ENCODE measurements at places on chromosomes 12 and 14.
A peak's percentile ranks its signal among the peaks of the same experiment; 100 is the strongest.

GRCh38 chr12:41514907-41515306 is 326.8 kb downstream of the PDZRN4 start:
- peak; percentile 12 for DNase-seq

DNA sequence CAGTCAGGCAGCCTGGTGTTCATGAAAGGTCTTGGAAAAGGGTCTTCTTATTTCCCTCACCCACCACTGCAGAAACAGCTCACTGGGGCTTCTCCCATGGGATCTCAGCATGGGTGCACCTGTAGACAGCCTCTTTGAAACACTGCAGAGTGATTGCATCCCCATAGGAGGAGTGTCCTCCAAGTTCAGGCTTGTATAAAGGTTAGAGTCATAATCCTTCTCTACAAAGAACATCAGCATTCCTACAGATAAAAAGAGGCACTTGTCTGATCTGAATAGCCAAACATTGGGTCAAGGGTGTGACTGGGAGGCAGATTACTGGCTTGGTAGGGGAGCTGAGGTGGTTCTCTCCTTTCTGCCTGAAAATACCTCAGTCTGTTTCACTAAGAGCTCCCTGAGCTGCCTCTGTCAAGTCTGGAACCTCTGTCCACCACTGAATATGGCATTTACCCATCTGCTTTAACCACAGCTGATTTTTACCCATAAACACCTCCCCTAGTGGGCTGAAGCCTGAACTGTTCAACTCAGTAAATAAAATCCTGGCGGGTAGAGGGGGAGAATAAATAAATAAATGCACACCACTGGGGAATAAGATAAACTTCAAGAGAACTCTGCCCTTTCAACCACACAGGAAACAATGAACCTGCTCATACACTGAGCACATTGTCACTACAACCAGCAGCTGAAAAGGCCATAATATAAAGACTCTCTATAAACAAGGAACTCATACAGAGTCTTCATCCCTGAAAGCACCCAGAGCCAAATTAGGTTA is 120.7 kb upstream of the SCAF11 start:
- peak; percentile 32 for DNase-seq

- DNase-seq = no peak
These were observed 301.7 kb upstream of the SFSWAP start for GRCh38 chr12:131409211-131409610.

- DNase-seq = no peak
These were observed 441.6 kb downstream of the CCDC91 start for GRCh38 chr12:28631831-28632230.

- peak; percentile 20 for DNase-seq
These were observed 5.1 kb upstream of the SPATA7 start for GRCh38 chr14:88380405-88380804.

GRCh38 chr12:13084898-13085640 is 18.4 kb downstream of the GSG1 start:
- DNase-seq = no peak

GRCh38 chr14:89625244-89625713 is 208.2 kb upstream of the FOXN3 start:
- no peak for DNase-seq

- peak; percentile 13 for DNase-seq
These were observed 194.5 kb downstream of the PHETA1 start for GRCh38 chr12:111174251-111174960.

DNA sequence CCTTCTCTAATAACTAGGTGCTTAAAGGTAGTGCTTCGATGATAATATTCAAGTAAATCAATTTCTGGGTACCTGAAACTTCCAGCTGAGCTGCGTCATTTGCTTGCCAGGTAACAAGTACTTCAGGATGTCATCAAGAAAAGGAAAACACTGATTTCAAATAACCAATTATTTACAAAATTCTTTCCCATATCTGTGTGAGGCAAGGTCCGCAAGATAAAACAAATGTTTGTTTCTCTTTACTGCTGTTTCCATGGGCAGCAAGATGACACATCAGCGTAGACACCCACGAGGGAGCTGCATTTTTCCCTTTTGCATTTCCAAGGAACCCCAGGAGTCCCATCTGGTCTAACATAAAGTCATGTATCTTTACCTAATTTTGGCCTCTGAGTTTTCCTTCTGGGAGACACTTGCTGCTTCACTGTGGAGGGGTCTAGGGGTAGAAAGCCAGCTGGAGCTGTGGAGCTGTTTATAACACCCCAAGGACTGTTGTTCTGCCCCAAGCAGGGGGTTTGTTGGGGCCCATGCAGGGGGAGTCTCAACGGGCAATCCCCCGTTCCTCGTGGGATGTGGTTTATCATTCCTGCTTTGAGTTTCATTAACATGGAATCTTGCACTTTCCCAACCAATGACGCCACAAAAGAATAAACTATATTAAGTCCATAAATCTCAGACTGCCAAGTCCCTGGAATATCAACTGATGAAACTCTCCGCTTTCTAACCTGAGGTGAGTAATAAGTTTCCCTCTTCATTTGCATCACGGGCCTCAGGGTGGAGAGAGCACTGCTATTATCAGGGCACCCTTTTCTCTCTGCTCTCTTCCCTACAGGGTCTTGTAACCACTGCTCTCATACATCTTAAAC is 112.8 kb upstream of the PELI2 start:
- peak; percentile 53 for DNase-seq

- DNase-seq = no peak
These were observed 35.1 kb downstream of the SVOP start for GRCh38 chr12:108985750-108986149.

GRCh38 chr12:14846876-14847580 is 3.7 kb upstream of the ART4 start:
- DNase-seq = no peak

GRCh38 chr12:105775343-105775742 is 363.4 kb downstream of the NUAK1 start:
- DNase-seq = no peak

DNA sequence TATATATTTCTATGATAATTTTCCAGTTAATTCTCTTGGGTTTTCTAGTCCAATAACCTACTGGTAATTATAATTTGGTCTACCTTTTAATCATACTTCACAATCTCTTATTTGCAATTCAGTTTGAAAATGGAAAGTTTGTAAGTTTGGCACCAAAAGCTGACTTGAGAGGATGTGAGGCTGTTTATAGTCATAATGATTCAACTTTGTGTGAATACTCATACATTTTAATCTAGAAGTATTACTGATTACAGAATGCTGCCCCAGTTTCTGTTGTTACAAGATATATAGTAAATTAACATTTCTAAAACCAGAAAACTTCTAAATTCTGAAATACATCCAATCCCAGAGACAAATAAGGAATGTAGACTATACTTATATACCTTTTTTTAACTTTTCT is 158.2 kb downstream of the SLC38A4 start:
- DNase-seq = no peak

DNA sequence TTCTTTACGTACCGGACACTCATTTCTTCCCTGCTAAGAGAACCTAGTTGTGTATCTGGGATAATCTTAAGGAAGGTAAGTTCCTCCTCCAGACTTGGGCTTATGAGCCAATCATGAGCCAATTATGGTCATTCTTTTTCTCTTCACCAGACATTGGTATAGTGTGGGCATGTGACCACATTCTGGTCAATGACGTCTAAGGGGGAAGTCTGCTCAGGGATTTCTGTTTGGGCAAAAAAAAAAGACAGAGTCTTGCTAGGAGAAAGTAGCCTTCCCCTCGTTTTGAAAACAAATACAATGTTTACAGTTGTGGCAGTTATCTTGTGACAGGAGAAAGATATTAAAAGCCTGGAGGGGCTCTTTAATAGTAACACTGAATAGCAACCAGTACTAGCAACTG is 20.1 kb upstream of the PLXNC1 start:
- DNase-seq = no peak

DNA sequence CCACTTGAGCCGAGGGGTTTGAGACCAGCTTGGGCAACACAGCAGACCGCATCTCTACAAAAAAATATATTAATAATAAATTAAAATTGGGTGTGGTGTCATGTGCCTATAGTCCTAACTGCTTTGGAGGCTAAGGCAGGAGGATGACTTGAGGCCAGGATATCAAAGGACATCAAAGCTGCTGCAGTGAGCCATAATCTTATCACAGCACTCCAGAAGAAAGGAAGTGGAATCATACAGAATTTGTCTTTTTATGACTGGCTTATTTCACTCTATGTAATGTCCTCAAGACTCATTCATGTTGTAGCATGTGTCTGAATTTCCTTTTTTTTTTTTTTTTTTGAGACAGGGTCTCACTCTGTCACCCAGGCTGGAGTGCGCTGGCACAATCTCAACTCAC is 43.9 kb upstream of the NUDT4 start:
- no peak for DNase-seq
